ENCODE measurements at places on chromosomes 16 and 17.

- DNase-seq: no peak
Observed at GRCh38 chr16:85524630-85525419, 88.3 kb upstream of the GSE1 start.

DNA sequence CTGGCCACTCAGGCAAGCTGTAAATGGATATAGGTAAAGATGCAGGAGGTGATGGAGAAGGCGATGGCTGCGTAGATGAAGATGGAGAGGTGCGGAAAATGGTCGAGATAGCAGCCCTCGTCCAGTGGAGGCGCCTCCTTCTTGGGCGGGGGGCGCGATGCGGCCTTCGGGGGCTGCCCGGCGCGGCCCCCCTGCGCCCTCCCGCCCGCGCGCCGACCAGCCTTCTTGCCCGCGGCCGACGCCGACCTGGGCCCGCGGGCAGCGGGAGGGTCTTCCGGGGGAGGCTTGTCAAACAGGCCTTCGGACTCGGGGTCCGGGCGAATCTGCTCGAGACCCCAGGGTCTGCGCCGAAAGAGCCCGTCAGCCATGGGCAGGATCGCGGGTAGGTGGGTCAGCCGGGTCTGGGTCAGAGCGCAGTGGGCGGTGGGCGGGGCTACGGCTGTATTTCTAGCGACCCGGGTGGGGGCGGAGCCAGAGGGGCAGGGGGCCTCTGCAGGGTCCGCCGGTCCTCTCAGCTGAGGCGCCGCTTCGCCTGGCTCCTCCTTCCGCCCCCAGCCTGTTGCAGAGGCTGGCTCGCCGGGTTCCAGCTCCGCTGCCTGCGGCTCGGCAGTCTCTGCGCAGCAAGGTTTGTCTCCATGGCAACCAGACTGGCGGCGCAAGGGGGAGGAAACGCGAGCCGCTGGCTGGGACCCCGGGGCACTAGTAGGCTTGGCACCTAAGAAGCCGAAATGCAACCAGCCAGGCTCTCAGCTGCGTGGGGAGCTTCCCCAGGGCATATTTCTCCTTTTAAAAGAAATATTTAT lies 14.4 kb downstream of the MIS12 start:
- DNase-seq: no peak

GRCh38 chr16:48180868-48181480 lies 25.2 kb upstream of the ABCC12 start:
- no peak for DNase-seq

DNA sequence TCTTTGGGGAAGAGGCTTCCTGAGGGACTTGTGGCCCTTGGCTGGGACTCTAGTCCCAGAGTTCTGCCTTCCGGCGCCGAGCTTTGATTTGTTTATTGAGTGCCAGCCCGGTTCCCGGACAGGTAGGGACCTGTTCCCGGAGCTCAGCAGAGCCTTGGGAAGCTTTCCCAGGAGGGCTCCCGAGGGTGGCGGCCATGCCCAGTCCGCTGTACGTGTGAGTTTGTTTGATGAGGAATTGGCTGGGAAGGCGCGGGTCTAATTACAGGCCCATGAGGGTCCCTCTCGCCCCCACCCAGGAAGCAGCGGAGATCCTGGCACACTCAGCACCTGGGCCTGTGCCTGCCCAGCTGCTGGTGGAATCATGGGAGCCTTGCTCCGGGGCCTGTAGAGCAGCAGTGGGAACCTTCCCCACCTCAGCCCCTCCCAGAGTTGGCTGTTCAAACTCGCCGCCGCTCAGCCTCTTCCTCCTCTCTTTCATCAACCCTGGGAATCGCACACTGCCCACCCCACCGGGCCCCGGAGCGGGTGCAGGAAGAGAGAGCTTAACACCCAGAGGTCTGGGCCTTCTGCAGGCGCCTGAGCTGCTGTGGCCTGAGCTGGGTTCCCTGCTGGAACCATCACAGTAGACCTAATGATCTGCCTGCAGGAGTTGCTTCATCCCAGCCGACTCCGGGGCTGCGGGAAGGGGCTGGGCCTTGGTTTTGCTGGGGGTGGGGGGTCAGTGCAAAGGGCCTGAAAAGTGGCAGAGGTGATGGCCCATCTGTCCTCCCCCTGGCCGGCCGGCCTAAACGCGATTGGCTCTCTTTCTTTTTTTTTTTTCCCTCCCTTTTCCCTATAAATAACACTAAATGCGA lies 313.7 kb downstream of the SEC14L1 start:
- DNase-seq: no peak

DNA sequence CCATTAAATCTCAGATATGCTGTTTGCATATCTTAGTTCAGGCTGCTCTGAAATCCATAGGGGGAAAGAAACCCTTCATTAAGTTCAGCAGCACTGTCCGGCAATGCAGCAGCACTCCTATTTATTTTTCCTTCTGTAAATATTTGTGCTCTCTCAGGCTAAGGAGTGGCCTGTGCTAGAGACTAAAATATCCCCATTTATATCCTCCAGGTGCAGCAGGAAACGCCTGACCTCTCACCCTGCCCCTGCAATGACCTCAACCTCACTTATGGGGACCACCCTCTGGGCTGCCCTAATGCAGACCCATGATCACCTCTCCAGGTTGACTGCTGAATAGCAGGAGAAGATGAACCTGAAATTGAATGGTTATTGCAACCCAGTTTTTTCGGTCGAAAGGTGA lies 165.0 kb upstream of the ELAC2 start:
- no peak for DNase-seq

- no peak for DNase-seq
Observed at GRCh38 chr16:55376567-55377167, 52.7 kb downstream of the IRX6 start.

- peak; percentile 9 for DNase-seq
Observed at GRCh38 chr17:55238931-55239297, 25.8 kb upstream of the HLF start.

DNA sequence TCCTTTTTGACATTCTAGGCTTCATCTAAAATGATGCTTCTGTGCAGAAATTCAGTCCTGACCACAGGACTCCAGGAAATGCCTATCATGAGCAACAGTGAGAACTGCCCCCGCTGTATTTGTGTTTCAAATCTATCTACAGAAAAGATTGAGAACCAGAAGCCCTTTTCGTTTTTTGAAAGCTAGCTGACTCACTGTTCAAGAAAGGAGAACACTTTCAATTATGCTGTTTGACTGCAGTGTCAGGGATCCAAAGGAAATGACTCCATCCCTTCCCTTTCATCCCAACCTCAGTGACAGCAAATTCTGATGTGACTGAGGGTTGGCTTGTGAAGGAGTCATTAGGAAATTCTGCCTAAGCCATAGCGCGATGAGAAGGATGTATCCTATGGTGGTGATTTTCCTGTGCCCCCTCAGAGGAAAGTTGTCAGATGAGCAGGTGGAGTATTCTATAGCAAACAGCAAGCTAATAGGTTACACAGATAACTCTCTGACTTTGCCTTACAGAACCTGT lies 622.3 kb downstream of the TMEM114 start:
- DNase-seq: no peak

GRCh38 chr16:72219282-72219681 lies 47.3 kb upstream of the PMFBP1 start:
- DNase-seq: no peak

DNA sequence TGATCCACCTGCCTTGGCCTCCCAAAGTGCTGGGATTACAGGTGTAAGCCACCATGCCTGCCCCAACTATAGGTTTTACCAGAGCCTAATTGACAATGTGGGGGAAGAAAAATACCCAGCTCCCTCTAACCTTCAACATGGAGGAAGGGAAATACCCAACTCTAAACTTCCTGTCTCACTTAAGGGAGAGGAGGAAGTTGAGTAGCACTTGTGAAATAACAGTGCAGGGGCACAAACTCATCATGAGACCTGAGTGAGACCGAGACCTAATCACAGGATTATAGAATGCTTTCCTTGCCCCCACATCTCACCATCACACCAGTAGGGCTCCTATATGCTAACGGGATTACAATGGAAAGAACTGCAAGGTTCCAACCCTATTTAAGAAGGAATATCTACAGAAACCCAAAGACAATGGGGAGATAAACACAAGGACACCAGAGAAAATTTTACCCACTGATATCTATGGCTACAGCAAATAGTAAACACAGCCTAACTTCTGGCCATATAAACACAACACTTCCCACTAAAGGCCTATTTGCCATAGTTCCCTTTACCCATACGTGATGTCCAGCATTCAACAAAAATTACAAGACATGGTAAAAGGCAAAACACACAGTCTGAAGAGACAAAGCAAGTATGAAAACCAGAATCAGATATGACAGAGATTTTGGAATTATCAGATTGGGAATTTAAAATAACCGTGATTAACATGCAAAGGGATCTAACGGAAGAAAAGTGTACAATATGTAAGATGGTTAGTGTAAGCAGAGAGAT lies 26.9 kb downstream of the OR3A1 start:
- DNase-seq: no peak

- DNase-seq: peak; percentile 86
Observed at GRCh38 chr17:43546319-43547188, at the start of gene ETV4. Gene ETV4 (minus strand): TSS chr17:43546340. CDS start chr17:43545617, 723 bp downstream.

DNA sequence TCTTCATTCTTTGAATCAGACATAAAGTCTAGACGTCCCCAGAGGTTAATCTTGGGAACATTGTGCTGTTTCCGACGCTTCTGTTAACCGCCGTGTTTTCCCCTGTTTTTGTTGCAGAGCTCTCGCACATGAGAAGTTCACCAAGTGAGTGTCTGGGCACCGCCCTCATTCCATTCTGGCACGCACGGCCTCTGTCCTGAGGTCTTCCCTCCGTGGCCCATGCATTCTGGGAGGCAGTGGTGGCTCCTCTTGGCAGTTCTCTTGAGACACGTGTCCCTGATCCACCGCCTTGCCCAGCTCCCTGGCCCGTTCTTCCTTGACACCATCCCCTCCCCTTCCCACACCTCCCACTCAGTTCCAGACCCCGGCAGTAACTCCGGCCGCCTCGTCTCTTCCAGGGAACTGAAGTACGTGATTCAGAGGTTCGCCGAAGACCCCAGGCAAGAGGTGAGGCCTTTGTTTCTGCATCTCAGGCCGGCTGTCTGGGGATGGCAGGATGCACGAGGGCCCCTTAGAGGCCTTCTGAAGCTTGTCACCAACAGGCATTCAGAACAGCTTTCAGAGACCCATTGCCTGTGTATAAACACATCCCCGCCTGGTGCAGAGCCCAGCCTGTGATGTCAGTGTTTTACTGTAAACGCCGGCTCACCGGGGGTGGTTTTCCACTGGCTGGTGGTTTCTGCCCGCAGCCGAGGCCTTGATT lies 85.9 kb upstream of the PLCG2 start:
- DNase-seq: no peak

- DNase-seq: no peak
Observed at GRCh38 chr16:80166082-80166481, 374.7 kb upstream of the DYNLRB2 start.

- no peak for DNase-seq
Observed at GRCh38 chr16:80700558-80700957, 103.8 kb downstream of the CDYL2 start.

DNA sequence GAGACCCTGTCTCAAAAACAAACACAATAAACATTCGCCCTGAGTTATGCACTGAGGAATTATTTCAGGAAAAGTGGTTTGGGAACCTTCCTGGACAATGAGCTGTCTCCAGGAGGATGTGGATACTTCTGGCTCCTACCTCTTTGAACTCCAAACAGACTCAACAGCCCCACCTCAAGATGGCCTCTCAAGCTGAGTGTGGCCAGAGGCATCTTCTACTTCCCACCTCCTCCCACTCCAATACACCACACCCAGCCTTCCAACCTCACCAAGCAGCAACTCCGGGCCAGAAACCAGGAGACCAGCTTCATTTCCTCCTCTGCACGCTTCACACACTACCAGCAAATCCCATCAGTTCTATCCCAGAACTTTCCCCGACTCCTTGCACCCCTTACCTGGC lies 11.6 kb downstream of the HBQ1 start:
- no peak for DNase-seq

DNA sequence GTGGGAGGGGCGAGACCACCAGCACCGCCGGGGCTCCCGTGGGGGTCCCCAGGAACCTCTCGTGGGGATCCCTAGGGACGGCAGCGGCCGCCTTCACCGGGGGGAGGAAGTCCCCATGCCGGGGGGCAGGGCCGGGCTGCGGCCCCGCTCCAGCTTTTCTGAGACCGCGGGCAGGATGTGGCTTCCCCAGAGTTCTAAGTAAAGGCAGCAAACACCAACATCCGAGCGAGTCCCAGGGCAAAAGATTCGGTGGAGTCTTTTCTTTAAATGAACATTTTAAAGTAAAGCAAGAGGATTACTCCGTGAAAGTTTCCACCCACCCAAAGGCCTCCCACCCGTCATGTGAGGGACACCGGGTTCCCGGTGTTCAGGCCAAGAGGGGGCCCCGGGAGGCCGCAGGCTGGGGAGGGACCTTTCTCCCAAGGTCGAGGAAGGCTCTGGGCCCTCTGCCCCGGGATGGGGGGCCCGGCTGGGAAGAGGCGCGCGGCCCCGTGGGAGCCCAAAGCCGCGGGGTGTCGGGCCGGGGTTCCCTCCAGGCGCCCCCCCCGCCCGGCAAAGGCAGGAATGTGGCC lies 137.2 kb upstream of the RPH3AL start:
- no peak for DNase-seq

DNA sequence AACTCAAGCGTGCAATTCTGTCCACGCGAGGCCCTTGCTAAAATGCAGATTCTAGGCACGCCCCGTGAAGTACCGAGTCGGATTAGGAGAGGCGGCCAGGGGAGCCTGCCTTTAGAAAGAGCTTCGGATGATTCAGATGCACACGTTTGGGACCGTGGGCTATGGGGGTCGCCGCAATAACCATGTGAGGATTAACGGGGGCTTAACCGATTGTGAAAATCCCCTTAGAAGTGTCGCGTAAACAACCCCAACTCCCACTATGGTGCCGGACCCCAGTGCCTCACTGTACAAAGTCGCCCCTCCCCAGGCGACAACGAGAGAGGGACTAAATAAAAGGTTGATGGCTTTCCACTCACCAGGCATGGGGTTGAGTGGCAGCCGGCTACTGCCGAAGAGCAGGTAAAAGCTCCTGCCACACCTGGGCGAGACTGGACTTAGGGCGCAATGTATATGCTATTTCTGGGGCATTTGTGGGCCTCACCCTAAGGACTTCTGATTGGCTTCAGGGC lies 635 bp upstream of the SP2 start:
- no peak for DNase-seq

DNA sequence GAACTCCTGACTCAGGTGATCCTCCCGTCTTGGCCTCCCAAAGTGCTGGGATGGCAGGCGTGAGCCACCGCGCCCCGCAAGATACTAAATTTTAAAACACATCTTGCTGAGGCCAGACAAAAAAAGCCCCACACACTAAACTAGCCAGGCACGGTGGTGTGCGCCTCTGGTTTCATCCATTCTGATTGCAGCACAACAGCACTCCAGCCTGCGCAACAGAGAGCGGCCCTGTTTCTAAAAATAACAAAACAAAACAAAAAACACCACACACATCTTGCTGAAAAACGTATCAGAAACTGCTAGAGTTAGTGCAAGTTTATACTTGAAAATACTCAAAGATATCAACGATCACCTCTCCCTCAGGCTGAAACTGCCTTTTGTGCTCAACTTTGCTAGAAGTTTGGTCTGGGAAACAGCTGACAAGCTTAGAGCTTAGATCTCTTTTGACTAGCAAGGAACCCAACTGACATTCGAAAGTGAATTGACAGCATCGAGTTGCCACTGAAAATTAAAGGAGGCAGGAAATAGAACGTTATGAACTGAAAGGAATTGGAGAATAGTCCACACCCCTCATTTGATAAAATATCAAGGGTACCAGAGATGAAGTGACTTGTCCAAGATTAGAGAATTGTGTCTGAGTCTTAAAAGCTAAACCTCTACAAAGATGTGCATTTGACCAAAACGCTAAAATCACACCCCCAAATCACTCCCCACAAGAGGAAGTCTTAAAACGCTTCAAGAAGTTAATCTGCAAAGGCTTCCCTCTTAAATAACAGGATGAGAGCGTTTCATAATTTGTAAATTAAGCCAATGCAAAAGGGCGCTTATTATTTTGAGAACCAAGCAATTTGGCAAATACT lies 908 bp downstream of the COG4 start:
- DNase-seq: no peak
